Skin of body (tissue), 3 donors: ENCODE measurements at places on chromosomes 4 and X. TPM values are rescaled to one million over a fixed set of nuclear protein-coding genes. Genes with fewer than 3 reads are reported as not detected.

- DNase-seq, result no peak
Measured at GRCh38 chr4:81356621-81357020, 115.1 kb downstream of the RASGEF1B start.

DNA sequence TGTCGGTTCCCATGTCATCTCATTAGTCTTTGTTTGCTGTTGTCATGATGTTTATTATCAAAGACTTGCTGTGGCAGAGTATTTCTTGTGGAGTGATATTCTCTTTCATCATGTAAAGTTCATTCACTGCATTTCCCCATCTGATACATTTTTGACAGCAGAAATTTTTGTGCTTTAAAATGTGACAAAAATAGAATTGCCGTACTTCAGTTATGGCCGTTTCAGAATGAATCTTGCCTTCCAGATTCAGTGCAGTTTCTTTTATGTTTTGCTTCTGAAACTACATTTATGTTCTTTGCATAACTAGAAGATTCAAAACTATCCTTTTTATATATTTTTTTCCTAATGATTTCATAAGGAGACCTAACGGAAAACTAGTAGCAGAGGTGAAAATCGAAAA, 10.0 kb downstream of the CSTF2 start:
- no peak for DNase-seq

GRCh38 chr4:80134936-80135701, 62.1 kb upstream of the ANTXR2 start:
- no peak for DNase-seq

DNA sequence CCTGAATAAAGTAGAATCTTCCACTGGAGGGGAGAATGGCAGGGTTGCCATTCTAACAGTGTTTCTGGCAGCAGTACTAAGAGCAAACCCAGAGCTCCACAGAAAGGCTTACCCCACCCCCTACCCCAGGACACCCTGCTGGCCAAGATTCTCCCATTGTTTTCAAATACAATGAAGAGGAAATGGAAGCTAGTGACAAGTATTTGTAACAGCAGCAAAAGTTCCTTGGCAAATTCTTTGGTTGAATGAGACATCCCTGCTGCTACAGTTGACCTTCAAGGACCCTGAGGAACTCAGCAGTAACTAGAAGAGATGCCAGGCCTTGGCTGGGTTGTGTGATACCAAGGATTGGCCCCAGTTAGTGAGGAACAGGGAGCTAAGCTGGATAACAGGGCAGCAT, 124.2 kb upstream of the DGKK start:
- no peak for DNase-seq

- no peak for DNase-seq
Measured at GRCh38 chr4:80229590-80229989, 32.3 kb downstream of the PRDM8 start.

DNA sequence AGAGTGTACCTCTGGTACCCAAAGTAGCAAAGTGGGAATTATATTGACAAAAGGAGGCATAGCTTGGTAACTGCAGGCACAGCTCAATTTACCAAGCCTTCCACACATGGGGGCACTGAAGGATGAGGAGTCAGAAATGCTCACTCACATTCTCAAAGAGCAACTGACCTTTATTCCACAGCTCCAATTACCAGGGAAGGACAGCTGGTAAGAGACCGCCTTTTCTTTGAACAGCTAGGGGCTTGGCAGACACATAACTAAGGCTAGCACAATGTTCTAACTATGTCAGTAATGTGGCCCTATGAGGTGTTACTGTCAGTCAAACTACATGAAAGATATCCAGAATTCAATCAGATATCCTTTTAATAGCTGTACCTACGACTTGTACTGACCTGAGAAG, 20.5 kb upstream of the STS start:
- DNase-seq, result no peak

GRCh38 chrX:115023139-115023538, 5.7 kb upstream of the IL13RA2 start:
- DNase-seq, result no peak

DNA sequence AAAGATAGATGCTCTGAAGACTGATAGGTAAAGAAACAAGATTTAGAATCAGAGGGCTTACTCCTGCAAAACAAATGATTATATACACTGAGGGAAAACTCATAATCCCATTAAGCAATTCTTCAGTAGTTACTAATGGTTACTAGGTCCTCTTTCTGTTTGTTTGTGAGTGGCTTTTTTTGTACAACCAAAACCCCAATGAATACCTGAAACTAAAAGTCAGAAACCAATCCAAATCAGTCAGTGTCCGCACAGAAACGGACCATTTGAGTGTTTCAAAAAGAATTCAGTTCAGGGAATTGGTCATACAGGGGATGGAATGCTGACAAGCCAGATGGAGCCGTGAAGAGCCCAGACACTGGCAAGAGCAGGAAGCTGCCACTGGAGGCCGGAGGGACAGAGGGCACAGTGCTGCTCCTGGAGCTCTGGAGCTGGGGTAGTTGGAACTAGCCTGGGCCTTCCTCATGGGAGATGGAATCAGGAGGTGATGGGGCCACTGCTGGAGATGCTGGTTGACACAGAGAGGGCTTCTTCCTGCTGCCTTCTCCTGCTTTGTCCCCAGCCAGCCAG, 31.9 kb downstream of the SETD7 start:
- no peak for DNase-seq

GRCh38 chrX:139554376-139554775, 23.8 kb downstream of the F9 start:
- no peak for DNase-seq

DNA sequence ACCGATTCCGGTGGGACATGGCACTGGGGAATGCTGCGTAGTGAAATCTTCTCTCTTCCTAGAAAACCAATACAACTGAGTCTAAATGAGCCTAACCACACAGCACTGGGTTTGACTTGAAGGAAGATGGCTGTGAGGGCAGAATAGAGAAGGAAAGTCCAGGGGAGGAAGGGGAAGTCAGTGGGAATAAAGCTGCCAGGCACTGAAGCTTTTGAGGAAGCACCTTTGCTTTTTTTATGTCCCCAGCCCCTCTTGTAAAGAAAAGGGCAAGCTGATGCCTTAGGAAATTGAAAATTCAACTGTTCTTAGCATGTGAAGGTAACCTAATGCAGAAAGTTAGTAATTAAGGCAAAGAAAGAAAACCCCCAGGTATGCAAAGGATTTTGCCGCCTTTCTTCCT, 20.6 kb downstream of the MED28 start:
- no peak for DNase-seq

- no peak for DNase-seq
Measured at GRCh38 chr4:11548597-11549082, 119.9 kb upstream of the HS3ST1 start.

- no peak for DNase-seq
Measured at GRCh38 chr4:110135523-110135922, 62.9 kb downstream of the ELOVL6 start.

DNA sequence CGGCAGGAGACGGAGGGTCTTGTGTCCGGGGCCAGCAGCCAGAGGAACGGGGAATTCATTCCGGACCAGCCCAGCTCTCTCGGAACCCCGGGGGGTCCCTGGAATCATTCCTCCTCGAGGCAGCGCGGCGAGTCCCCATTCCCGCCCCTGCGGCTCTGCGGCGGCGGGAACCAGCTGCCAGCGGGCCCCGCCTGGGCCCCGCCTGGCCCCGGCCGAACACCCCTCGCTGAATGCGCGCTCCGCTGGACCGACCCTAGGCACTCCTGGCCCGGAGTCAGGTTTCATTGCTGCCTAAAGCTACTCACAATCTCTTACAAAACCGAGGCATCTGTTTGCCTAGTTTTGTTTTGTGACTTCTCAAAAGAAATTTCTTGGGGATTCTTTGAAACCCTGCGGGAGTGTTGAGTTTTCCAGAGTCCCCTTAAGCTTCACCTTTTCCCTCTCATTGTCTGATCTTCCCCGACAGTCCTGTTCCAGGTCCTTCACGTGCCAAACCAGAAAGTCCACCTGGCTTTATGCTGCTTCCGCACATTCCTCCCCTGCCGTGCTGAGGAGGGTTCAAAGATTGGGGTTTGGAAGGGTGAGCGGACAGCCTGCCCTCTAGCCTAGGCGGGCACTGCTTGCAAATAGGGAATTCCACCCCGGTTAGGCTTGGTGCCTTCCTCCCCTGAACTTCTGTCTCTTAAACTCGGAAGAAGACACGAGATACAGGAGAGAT, 789 bp downstream of the ARHGAP10 start:
- no peak for DNase-seq

DNA sequence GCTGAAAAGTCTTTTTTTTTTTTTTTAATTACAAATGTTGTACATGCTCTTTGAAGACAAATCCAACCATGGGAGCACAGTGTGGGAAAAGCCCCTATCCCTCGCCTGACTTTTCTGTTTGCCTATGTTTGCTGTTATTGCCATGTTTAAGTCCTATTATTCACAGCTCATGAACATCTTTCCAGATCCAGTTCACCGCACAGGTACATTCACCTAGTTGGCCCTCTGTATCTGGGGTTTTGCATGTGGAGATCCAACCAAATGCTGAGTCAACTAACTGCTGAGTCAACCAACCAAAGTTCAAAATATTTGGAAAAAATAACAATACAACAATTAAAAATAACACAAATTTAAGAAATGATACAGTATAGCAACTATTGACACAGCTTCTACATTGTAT, 100.1 kb upstream of the CLNK start:
- no peak for DNase-seq

GRCh38 chrX:134599184-134599914, 58.9 kb downstream of the PLAC1 start:
- DNase-seq, result peak; percentile 81

The TLR8 gene
- total RNA-seq, result 2.1 TPM

The TKTL2 gene
- not detected for total RNA-seq

The ARX gene
- 0.10 TPM for total RNA-seq

The MAGEA11 gene
- total RNA-seq, result not detected

The FDCSP gene
- total RNA-seq, result not detected
